Heart left ventricle (tissue), 16 donors: ENCODE measurements at places on chromosomes 7 and 10.

- no peak for DNase-seq
Observed at GRCh38 chr10:126723226-126723625, 52.7 kb upstream of the C10orf90 start.

GRCh38 chr7:117083648-117084047 is 130.3 kb downstream of the ST7 start:
- DNase-seq, result no peak

DNA sequence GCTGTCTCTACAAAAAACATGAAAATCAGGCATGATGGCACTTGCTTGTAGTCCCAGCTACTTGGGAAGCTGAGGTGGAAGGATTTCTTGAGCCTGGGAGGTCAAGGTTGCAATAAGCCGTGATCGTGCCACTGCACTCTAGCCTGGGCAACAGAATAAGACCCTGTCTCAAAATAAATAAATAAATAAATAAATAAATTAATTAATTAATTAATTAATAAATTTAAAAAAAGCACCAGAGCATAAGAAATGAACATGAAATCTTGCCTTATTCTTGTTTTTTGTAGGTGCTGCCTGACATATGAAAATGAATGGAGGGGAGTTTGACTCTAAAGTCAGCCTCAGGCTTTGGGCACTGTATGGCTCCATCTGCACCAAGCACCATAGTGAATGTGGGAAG is 69.9 kb downstream of the GATA3 start:
- no peak for DNase-seq

GRCh38 chr7:17152721-17153120 is 145.7 kb upstream of the AHR start:
- no peak for DNase-seq

- no peak for DNase-seq
Observed at GRCh38 chr7:27303026-27303425, 60.4 kb downstream of the EVX1 start.

GRCh38 chr10:126640401-126640800 is 30.1 kb downstream of the C10orf90 start:
- no peak for DNase-seq

GRCh38 chr10:50322077-50322476 is 70.8 kb upstream of the ASAH2 start:
- DNase-seq, result no peak

DNA sequence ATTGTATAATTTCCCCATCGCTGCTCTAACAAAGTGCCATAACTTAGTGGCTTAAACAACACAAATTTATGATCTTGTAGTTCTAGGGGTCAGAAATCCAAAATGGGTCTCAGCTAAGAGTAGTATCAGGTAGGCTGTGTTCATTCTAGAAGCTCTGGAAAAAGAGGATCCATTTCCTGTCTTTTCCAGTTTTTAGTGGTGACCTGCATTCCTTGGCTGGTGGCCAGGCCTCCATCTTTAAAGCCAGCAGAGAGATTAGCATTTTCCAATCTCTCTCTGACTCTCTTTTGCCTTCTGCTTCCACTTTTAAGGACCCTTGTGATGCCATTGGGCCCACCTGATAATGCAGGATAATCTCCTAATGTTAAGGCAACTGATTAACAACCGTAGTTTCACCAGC is 41.0 kb upstream of the C10orf120 start:
- no peak for DNase-seq

- DNase-seq, result no peak
Observed at GRCh38 chr7:122430710-122431109, 126.2 kb upstream of the FEZF1 start.

GRCh38 chr10:14836208-14836607 is 1.6 kb downstream of the CDNF start:
- DNase-seq, result no peak

GRCh38 chr10:26780106-26780792 is 80.5 kb downstream of the ABI1 start:
- DNase-seq, result no peak

- DNase-seq, result no peak
Observed at GRCh38 chr7:141218941-141219340, 145.1 kb downstream of the TMEM178B start.

- DNase-seq, result no peak
Observed at GRCh38 chr7:84792231-84792893, 394.5 kb downstream of the SEMA3D start.

GRCh38 chr10:70683940-70684339 is 11.6 kb downstream of the ADAMTS14 start:
- no peak for DNase-seq

GRCh38 chr10:120336911-120337540 is 120.0 kb upstream of the PLPP4 start:
- no peak for DNase-seq

DNA sequence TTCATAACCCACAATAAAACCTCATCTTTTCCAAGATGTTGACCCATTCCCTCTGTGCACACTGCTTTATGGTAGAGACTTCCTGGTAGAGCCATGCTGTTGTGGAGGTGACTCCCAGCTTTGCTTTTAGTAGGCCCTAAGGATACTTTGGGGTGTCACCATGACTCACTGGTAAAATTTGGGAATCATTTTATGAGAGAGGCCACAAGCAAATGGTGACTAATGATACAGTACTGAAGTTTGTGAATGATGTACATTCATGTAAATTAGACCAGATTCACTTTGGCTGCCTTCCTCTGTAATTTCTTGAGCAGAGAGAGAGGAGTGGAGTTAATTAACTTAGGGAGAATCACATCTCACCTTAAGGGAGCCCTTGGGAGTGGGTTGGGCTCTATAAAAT is 686.5 kb downstream of the LRMDA start:
- no peak for DNase-seq

DNA sequence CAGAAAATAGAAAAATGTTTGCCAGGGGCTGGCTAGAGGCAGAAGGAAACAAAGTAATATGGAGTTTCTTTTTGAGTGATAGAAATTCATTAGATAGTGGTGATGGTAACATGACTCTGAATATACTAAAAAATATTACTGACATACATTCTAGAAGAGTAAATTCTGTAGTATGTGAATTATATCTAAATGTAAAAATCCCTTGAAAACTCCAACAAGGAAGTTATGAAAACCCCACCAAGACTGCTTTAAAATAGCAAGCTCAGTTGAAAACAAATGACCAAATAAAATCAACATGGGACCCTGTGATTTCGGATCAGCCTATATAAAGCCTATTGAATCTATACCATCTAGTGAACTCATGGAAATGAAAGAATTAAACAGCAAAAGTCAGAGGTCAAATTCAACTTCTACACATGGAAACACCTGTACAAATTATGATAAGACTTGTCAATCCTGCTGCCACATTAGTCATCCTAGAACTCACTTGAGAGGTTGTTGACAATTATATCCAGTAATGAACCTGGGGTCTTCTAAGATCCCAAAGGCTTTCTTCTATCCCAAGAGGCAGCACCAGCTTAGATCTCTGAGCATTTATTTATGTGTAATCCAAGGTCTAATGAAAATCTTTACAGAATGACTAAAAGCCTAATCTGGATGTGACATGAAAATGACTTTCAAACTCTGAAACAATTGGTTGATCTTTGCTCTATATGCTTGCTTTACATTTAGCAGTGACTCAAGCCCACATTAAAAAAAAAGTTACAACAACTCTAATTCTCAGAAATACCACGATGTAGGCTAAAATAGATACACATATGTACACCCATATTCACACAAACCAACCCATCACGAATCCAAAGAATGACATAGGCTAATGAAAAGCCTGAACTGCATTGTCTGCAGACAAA is 59.3 kb downstream of the OSBPL3 start:
- no peak for DNase-seq

- no peak for DNase-seq
Observed at GRCh38 chr7:116730097-116731022, 58.4 kb downstream of the MET start.

GRCh38 chr7:7190142-7190541 is 7.8 kb downstream of the C1GALT1 start:
- DNase-seq, result no peak

GRCh38 chr10:100479037-100479436 is 16.2 kb downstream of the WNT8B start:
- DNase-seq, result no peak

DNA sequence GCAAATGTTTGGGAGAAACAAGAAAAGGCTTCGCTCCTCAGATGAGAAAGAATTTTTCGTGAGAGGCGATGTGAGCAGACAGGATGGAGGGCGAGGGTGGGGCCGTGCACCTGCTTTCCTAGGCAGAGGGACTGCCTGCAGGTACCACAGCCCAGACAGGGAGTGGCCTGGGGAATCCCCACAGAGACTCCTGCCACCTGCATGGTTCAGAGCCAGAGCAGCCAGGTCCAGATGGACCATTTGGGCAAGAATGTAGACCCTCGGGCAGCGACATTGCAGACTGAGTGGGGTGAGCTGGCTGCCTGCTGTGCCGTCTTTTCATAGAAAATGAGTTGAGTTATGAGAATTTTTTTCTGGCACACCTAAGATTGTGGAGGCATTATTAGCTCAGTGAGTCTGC is 216.8 kb downstream of the SNX10 start:
- DNase-seq, result no peak

DNA sequence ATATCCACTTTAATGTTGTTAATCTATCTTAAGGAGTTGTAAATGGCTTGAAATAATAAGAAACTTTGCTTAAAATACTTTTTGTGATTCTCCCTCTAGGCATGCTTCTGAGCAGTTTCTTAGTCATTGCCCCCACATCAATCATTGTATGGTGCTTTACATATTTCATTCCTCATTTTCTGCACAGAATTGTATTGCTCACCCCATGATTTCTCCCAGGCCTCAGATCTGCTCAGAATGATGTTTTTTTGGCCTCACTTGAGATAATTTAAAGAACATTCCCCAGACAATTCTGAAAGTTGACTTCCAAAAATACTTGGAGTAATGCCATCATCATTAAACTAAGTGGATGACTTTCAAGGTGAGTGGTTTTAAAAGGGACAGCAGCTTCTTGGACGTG is 82.1 kb upstream of the PRPS1L1 start:
- DNase-seq, result no peak

DNA sequence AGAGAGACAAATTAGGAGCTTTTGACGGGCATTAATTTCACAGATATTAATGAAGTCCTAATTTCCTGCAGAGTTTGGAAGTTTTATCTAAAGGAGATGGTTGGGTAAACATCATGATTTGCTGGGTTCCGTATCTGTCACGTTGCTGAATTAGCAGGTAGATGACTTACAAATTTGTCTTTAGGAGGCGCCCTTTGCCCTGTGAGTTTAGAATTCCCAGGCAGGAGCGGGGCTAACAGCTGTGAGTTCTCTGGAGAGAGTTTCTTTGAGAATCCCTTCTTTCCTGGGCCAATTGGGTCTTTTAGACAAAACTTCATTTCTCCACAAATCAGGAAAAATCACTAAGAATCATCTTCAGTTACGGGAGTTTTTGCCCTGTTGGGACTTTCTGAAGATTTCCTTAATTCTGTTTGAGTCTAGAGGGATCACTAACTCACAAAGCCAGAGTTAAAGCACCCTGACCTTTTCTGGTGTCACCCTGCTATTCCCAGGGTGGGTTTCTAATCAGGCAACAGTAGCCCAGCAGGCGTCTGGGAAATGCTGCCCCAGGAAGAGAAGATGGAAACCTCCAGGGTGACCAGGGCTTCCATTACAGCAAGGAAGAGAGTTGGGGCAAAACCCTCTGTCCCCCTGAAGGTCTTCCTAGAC is 63.7 kb downstream of the PRKCQ start:
- no peak for DNase-seq

DNA sequence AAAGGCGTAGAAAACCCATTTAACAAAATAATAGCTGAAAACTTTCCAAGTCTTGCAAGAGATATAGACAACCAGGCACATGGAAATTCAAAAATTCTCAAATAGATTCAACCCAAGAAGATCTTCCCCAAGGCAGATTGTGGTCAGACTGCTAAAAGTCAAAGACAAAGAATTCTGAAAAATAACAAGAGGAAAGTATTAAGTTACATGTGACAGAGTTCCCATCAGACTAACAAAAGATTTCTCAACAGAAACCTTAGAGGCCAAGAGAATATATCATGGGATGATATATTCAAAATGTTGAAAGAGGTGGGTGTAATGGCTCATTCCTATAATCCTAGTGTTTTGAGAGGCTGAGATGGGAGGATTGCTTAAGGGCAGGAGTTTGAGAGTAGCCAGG is 59.8 kb downstream of the TMEM178B start:
- DNase-seq, result no peak

DNA sequence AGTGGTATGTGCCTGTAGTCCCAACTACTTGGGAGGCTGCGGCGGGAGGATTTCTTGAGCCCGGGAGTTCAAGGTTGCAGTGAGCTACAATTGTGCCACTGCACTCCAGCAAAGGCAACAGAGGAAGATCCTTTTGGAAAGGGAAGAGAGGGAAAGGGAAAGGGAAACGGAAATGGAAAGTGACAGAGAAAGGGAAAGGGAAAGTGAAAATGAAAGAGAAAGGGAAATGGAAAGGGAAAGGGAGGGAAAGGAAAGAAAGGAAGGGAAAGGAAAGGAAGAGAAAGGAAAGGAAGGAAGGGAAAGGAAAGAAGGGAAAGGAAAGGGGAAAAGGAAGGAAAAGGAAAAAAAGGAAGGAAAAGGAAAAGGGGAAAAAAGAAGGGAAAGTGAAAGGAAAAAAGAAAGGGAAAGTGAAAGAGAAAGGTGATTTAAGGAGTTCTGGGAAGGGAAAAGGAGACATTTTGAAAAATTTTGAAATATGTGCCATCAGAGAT is 2.3 kb upstream of the ZC3HAV1 start:
- no peak for DNase-seq

GRCh38 chr10:103762916-103763315 is 92.5 kb downstream of the SH3PXD2A start:
- no peak for DNase-seq

DNA sequence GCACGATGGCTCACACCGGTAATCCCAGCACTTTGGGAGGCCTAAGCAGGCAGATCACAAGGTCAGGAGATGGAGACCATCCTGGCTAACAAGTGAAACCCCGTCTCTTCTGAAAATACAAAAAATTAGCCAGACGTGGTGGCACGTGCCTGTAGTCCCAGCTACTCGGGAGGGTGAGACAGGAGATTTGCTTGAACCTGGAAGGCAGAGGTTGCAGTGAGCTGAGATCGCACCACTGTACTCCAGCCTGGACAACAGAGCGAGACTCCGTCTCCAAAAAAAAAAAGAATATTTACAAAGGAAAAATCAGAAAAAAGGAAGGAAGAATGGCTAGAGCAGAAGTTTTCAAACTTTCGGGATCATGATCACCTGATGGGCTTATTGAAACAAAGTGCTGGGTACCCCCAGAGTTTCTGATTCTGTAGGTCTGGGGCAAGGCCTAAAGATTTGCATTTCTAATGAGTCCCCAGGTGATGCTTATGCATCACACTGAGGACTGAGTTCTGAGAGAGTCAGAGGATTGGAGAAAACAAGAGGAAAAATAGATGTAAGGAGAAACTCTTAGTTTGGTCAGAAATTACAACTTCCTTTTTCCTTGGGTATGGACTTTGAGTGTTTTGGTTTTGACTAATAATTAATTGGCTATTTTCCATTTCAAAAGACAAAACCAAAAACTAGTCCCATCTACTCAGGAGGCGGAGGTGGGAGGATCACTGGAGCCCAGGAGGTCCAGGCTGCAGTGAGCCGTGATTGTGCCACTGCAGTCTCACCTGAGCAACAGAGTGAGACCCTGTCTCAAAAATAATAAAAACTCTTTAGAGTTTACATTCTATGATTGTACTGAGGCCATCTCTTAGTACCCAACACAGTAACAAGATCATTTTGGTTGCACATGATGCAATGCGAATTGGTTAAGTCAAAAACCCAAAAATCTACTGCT is 14.4 kb downstream of the MARCHF5 start:
- DNase-seq, result no peak

- no peak for DNase-seq
Observed at GRCh38 chr10:17375936-17376584, 78.3 kb downstream of the ST8SIA6 start.
